ENCODE measurements at places on chromosomes 13 and 19.

DNA sequence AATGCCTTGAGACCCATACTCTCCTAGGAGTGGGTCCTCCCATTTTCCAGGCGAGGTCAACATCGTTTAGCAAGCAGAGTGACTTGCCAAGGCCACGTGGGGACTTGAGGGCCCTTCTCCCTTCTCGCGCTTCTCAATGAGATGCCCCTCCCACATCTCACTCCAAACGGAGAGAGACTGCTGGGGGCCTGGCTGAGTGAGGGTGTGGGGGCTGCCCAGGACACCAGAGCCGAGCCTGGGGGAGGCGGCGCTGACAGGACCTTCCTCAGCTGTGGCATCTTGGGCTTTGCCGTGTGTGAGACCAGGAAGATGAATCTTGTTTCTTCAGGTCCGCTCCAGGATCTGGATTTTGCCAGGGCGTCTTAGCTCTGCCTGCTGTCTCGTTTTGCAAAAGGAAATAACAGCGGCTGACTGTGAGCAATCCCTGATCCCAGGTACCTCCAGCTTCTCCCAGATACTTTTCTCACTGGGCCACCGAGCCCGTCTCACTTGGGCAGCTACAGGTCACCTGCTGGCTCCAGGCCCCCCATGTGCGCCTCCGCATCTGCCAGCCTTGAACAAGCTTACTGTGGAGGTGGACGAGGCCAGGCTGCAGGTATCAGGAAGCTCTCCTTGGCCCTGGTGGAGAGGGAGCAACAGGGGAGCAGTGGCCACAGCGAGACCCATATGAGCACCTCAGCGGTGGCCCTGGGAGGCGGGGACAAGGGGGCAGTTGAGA lies 6.0 kb downstream of the COX6B2 start:
- DNase-seq, result no peak

DNA sequence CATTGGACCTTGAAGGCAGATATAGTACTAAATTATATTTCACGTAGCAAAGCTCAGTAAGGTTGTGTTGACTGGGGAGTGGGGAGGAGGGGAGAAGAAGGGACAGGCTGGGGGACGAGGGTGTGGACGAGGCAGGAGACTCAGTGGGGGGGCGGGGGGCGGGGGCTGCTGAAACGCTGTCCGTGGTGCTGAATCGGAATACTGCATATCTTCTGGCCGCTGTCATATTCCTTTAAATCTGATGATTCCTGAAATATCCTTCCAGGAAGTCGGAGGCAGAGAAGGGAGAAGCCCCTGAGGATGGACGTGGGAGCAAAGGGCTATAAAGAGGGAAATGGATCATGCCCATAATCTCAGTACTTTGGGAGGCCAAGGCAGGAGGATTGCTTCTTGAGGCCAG lies 34.7 kb upstream of the CASP14 start:
- DNase-seq, result no peak

DNA sequence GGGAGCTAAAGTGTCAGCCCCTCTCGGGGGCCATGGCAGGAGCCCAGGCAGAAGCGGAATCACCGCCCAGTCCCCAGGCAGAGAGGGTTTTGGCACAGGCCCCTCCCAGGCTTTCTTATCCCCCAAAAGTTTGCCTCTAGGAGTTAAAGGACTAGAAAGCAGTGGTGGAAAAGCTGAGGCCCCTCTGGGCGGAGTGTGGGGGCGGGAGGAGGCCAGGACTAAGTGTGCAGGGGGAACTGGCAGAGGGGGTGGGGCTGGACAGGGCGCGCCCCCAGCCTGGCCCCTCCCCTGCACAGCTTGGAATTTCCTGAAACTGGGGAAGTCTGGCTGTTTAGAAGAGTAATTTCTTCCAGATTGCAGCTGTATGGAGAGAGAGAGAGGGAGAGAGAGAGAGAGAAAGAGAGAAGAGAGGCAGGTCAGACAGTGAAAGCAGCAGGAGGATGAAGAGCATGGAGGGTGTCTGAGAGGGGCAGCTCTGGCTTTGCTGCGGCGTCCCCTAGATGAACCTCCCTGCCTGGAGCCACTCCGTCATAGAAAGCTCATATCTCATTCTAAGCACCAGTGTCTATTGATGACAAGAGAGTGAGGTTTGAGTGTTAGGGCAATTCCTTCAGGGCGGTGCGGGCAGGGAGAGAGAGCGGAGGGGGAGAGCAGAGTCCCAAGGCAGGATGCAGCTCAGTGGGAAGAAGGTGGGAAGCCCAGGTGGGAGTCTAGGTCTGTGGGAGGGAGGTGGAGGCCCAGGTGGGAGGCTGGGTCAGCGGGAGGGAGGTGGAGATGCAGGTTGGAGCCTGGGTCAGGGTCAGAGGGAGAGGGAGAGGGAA lies at the start of gene CDC42EP5:
TSS of gene CDC42EP5 (minus strand) at position 226 of the 821 bp plus-strand sequence. CDS start 7,749 bp downstream, outside the sequence.
- no peak for DNase-seq

DNA sequence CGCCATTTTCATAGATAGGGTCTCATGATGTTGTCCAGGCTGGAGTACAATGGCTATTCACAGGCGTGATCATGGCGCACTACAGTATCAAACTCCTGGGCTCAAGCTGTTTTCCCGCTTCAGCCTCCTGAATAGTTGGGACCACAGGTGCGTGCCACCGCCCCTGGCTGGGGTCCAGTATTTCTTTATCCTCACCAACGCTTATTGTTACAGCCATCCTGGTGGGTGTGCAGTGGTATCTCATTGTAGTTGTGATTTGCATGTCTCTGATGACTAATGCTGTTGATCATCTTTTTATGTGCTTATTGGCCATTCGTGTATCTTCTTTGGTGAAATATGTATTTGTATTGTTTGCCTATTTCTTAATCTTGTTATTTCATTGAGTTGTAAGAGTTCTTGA lies 49.0 kb downstream of the SIPA1L3 start:
- no peak for DNase-seq

- DNase-seq, result peak; percentile 34
Measured at GRCh38 chr19:44943801-44944249, 1.8 kb downstream of the APOC4 start.

DNA sequence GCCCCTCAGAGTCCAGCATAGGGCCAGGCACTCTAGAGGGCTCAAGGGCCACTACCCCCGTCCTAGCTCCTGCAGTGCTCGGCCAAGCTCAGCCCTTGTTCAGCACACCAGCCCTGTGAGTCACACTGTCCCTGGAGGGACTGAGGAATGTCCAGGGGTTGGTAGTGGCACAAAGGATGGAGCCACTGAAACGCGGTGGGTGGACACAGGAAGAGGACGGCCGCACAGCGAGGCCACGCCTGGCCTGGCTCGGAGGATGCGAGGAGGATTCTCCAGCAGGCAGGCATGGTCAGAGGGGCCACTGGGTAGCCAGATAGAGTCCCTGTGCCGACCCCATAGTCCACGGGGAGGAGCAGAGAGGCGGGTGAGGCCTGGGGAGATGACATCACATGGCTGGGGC lies 45.7 kb downstream of the C1QTNF9 start:
- no peak for DNase-seq

DNA sequence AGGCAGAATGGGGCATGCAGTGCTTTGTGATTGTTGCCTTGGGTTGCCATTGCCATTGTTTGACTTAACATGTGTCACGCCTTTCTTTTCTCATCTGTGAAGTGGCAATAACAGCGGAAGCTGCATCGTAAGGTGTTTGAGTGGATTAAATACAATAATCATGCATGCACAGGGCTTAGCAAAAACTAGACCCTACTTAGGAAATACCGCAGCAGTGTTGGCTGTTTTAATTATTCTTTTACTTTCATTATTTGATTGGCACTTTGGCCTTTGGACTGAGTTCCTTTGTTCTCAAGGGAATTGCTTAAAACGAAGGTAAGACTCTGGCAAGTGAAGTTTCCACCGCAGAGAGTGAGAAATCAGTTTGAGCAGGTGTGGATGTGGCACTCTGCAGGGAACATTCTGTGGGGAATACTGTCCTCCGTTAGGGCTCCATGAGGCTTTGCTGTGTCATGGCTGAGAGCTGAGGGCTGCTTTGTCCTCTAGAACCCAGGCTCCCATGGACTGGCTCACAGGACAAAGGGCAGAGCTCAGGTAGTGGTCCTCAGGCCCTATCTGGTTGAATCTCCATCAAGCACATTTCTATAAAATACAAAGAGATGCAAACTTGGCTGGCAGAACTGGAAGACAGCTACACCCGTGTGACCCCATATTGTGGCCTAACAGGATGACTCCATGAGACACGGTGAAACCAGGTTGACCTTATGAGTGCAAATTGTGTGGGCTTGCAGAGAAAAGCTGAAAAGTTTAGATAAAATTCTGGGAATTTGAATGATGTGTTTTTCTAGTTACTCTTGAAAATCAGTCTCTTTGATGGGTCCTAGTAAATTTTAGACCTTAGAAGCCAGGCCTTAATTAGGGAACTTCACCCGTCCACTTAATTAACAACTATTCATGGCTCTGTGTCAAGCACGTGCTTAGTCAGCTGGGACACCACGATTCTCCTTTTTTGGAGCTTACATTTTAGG lies 407.2 kb downstream of the KCNRG start:
- DNase-seq, result no peak

GRCh38 chr13:41296879-41297646 lies 14.0 kb upstream of the NAA16 start:
- no peak for DNase-seq

- no peak for DNase-seq
Measured at GRCh38 chr19:55855160-55855559, 18.8 kb downstream of the NLRP4 start.

DNA sequence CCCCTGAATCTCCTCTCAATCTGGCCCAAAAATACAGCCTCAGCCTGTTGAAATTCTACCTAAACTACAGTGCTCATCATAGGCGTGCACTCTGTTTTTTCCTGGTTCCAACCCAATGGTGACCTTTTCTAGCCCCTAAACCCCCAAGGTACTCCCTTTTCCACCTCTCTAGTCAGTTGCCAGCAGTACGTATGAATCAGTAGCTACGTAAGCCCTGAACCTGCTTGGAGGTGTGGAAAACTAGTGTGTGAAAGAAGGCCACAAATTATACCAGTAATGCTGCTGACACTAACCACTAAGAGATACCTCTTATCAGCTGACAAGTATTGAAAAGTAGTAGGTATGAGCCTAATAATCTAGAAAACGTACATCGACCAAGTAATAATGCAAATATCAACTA lies 60.9 kb downstream of the FOXO1 start:
- DNase-seq, result no peak

- DNase-seq, result peak; percentile 54
Measured at GRCh38 chr19:44747739-44748425, 626 bp upstream of the BCL3 start.

- DNase-seq, result no peak
Measured at GRCh38 chr13:21478881-21479808, 20.0 kb upstream of the ZDHHC20 start.

DNA sequence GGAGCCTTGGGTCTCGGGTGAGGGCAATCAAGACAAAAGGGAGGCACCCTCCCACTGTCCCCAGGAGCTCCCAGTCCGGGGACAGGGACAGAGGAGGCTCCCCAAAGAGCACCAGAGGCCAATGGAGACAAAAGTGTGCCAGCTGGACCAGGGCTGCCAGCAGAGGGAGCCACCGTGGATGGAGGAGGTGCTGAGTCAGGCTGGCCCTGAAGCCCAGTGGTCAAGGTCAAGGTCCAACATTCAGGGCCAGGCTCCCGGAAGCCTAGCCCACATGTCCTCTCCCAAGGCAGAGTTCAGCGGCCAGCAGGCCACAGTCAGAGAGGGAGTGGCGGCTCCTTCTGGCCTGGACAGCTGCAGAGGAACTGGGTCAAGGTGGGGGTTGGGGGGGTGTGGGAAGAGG lies 8.4 kb downstream of the COL5A3 start:
- DNase-seq, result no peak

DNA sequence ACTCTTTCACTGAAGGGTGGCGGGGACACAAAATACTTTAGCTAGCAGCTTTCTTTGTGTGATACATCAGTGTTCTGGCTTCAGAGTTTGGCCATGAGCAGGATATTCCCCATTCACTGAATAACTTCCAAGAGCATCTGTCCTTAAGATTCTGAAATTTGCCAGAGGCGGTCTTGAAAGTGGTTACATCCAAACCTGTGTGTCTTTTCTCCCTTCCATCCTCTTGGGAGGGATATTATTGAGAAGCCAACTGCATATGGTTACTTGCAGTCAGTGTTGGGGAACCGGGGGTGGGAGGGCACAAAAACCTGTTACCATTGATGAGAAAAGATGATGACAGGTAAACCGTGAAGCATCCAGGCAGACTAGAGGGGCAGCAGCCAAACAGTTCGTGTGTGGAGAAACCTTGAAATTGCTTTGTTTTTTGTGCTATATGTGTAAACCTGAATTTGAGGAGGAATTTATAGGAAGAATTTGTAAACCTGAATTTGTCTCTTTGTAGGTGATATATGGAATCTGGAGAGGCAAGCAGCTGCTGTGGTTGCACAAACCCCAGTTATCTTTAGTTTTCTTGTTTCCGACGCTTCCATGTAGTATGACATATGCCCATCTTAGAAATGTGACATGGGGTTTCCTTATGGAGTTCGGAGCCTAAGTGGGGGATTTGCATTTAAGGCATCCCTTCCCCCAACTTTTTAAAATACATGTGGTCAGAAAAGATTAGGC lies 104.8 kb downstream of the WDFY2 start:
- DNase-seq, result no peak

GRCh38 chr13:106602178-106602577 lies 34.2 kb upstream of the ARGLU1 start:
- DNase-seq, result no peak

DNA sequence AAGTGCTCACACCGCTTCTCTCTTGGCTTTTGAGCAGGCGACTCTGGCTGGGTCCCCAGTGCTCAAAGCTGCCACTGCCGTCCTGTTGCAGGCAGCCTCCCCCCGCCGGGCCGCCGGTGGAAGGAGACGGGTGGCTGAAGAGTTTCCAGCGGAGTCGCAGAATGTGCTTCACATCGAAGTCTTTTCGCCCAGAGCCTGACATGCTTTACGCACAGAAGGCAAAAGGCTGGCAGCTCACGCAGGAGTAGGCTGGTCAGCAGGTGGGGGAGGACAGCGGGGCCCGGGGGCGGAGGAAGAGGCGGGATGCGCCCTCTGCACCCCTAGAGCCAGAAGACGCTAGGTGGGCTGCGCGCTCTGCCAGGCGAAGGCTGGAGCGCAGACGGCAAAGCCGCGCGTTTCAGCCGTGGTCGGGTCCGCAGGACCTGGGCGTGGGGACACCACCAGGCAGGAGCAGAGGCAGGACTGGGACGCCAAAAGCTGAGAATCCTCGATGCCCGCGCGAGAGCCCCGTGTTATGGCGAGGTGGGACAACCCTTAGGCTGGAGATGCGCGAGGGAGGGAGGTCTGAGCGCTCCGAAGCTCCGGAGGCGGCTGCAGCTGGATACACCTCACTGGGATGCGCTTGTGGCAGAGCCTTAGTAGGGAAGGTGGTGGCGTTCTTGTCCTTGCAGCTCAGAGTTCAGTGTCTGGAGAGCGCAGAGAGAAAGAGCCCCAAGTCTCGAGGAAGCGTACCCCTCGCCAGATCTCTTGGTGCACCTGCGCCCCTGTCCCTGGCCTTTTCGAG lies at the start of gene ATXN8OS:
TSS of gene ATXN8OS (plus strand) at position 329 of the 784 bp plus-strand sequence.
- no peak for DNase-seq

GRCh38 chr13:29849071-29849631 lies 1.3 kb downstream of the UBL3 start:
- DNase-seq, result no peak
